Muscle of leg (tissue), 16 donors: ENCODE measurements at places on chromosomes 6 and 20.
A peak's percentile ranks its signal among the peaks of the same experiment; 100 is the strongest.

GRCh38 chr6:88238065-88238464, 71.9 kb upstream of the CNR1 start:
- no peak overlapping the region for H3K4me3 ChIP-seq
- no peaks in the 10 kb centered on the region for H3K4me1 ChIP-seq
- no peak overlapping the region for H3K27ac ChIP-seq
- DNase-seq = no peak

GRCh38 chr20:38270869-38271605, 10.5 kb upstream of the KIAA1755 start:
- H3K27me3 ChIP-seq = no peaks in the 10 kb centered on the region
- peaks cover 14% of the 10 kb centered on the region for H3K4me1 ChIP-seq
- peak overlapping the region; percentile 63 for H3K27ac ChIP-seq
- H3K4me3 ChIP-seq = no peak overlapping the region

- H3K36me3 ChIP-seq = no peaks in the 10 kb centered on the region
- no peaks in the 10 kb centered on the region for H3K4me1 ChIP-seq
- no peak overlapping the region for H3K27ac ChIP-seq
- DNase-seq = peak; percentile 18
Observed at GRCh38 chr6:2412731-2413130, 167.3 kb upstream of the GMDS start.

GRCh38 chr6:85458184-85458583, 8.3 kb downstream of the NT5E start:
- no peaks in the 10 kb centered on the region for H3K36me3 ChIP-seq
- no peak for DNase-seq
- peaks cover 42% of the 10 kb centered on the region for H3K4me1 ChIP-seq
- peak overlapping the region; percentile 82 for H3K27ac ChIP-seq

DNA sequence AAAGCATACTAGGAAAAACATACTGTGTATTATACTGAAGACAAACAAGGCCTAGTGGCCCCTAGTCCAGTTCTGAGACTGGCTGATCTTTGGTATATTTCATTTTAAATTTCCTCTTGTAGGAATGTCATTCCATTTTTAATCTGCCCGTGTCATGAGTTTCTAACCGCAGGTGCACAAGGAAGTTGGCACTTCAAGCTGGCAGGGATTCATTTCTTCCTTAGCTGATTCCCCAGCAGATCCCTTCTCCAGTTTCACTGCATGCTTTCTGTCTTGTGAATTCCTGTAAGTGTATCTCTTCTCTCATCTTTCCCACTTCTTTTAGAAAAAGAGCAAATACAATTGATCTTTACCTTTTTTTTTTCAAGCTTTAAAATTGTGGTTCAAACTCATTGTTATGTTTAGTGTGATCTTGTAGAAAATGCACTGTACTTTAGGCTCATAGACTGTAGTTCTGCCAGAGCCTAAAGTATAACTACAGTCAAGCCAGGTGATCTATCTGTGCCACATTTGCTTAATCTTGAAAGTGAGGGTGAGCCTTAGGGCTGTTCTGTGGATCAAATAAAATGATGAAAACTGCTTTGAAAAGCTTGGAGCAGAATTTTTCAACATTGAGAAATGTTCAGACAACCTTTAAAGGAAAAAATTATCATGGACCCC, 37.0 kb downstream of the RNF217 start:
- H3K27me3 ChIP-seq = no peaks in the 10 kb centered on the region
- no peak overlapping the region for H3K4me3 ChIP-seq
- DNase-seq = peak; percentile 63
- no peaks in the 10 kb centered on the region for H3K36me3 ChIP-seq
- peaks cover 10% of the 10 kb centered on the region for H3K4me1 ChIP-seq

GRCh38 chr6:8231956-8232355, 129.6 kb upstream of the EEF1E1 start:
- H3K27ac ChIP-seq = no peak overlapping the region
- no peak overlapping the region for H3K4me3 ChIP-seq

GRCh38 chr6:20169786-20170185, 42.5 kb downstream of the MBOAT1 start:
- no peak overlapping the region for H3K4me3 ChIP-seq
- H3K27me3 ChIP-seq = no peaks in the 10 kb centered on the region
- H3K36me3 ChIP-seq = no peaks in the 10 kb centered on the region
- H3K27ac ChIP-seq = no peak overlapping the region
- DNase-seq = peak; percentile 6
- H3K4me1 ChIP-seq = no peaks in the 10 kb centered on the region

GRCh38 chr20:41717483-41717882, 99.3 kb upstream of the CHD6 start:
- peak; percentile 30 for DNase-seq
- no peaks in the 10 kb centered on the region for H3K27me3 ChIP-seq
- no peak overlapping the region for H3K4me3 ChIP-seq
- H3K4me1 ChIP-seq = no peaks in the 10 kb centered on the region
- H3K36me3 ChIP-seq = no peaks in the 10 kb centered on the region

GRCh38 chr6:166908811-166909210, 47.5 kb downstream of the RNASET2 start:
- H3K27ac ChIP-seq = no peak overlapping the region
- no peaks in the 10 kb centered on the region for H3K36me3 ChIP-seq
- DNase-seq = no peak
- H3K4me3 ChIP-seq = no peak overlapping the region

DNA sequence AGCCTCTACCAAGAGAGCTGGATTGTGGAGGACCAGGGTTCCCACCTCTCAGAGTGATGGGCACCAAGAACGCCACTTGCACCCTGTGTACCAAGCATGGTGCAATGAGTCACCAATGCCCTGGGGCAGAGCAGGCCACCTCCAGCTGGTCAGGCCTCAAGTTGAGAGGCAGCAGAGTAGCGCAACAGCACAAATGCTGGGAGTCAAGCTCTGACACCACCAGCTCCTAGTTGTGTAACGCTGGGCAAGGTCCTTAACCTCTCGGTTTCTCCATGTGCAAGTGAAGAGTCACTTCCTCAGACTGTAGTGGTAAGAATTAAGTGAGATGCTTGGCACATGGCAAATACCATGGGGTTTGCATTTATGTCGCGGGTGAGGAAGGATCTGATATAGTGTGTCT, 25.6 kb downstream of the GFOD1 start:
- no peaks in the 10 kb centered on the region for H3K27me3 ChIP-seq
- H3K4me3 ChIP-seq = no peak overlapping the region
- no peak for DNase-seq

DNA sequence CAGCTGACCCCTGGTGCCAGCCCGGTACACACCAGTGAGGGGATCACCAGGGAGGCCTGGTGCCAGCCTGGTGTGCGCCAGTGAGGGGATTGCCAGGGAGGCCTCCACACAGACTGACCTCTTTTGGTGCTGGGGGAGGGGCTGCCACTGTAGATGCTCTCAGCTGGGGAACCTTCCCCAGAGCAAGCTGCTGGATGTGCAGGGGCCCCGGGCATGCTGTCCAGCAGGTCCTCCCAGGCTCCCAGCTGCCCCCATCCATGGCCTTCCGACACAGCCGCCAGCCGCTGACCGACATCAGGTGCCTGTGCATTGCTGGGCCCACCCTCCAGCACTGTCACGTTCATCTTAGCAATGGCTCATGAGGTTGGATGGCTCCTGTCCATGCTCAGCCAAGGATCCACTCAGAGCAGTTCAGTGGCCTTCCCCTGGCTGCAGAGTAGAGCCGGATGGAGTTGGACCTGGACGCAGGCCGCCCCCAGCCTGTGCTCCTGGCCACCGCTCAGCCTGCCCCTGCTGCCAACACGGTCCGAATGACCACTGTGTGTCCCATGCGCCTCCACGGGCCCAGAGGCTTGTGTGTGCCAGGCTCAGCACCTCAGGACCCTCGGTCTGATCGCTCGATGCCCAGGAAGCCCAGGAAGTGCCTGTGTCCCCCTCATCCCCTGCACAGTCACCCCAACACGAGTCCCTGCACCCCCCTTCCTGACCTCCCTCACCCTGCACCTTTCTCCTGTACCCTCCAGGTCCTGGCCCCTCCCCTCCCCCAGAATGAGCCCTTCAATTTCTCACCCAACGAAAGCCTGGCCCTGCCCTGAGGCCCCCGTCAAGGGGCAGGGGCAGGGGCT, 95.7 kb downstream of the YTHDF1 start:
- H3K27ac ChIP-seq = no peak overlapping the region
- no peak for DNase-seq
- peaks cover 2% of the 10 kb centered on the region for H3K27me3 ChIP-seq
- H3K36me3 ChIP-seq = no peaks in the 10 kb centered on the region
- no peaks in the 10 kb centered on the region for H3K4me1 ChIP-seq

DNA sequence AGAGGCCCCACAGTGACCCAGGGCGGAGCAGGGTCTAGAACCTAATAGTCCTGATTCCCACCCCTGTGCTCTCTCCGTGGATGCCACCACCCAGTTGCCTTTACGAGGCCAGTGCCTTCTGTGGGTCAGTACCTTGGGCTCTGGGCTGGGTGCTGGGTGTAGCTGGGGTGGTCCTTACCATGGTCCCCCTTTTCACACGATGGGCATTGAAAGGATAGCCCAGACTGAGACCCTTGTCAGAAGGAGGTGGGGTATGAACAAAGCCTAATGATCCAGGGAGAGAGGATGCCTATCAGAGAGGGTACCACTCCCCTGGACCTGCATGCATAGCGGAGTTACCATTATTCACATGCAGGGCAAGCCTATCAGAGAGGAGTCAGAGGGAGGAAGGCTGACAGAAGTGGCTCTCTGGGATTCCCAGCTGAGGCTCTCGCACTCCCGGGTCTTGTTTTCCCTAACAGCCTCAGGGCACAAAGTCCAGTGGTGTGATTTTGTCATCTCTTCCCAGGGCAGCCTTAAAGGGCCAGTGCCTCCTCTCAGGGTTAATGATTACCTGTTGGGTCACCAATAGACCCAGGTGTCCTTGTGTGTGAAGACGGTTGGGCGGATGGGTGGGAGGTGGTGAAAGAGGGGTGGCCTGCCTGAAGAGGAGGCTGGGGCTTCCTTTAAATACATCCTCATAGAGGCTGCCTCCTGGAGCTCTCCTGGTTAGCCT, 36.2 kb downstream of the VEGFA start:
- no peak overlapping the region for H3K4me3 ChIP-seq
- H3K4me1 ChIP-seq = peaks cover 15% of the 10 kb centered on the region
- no peak overlapping the region for H3K27ac ChIP-seq

DNA sequence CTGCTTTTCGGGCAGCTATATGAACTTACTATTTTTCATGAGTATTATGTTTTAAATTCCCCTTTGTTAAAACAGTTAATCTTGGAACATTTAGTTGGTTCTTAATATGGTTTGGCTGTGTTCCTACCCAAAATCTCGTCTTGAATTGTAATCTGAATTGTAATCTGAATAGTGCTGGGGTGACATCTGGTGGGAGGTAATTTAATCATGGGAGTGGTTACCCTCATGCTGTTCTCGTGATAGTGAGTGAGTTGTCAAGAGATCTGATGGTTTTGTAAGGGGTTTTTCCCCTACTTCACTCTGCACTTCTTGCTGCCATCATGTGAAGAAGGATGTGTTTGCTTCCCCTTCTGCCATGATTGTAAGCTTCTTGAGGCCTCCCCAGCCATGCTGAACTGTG, 305.4 kb upstream of the MAP3K7 start:
- no peak overlapping the region for H3K4me3 ChIP-seq
- H3K27me3 ChIP-seq = no peaks in the 10 kb centered on the region
- no peaks in the 10 kb centered on the region for H3K36me3 ChIP-seq
- H3K27ac ChIP-seq = no peak overlapping the region
- peak; percentile 46 for DNase-seq

DNA sequence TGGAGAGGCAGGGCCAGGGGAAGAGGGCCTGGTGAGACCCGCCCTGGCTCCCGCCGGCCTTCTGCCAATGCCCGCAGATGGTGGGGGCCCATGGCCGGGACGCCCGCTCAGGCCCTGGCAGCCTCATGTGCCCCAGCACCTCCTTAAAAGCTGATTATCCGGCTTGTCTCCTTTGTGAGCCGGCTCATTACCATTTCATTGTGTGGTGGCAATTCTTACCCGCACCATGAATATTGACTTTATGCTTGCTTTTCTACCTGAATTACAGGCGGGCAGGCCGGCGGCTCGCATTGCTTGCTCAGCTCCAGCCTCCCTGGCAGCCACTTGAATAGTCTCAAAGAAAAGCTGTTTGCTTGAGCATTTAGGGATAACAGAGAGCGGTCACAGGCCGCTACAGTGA, 120.0 kb upstream of the JAG1 start:
- H3K27ac ChIP-seq = no peak overlapping the region
- H3K4me1 ChIP-seq = no peaks in the 10 kb centered on the region
- no peaks in the 10 kb centered on the region for H3K36me3 ChIP-seq
- DNase-seq = no peak

- peaks cover 4% of the 10 kb centered on the region for H3K4me1 ChIP-seq
- peak; percentile 83 for DNase-seq
- peak overlapping the region; percentile 58 for H3K4me3 ChIP-seq
- no peaks in the 10 kb centered on the region for H3K36me3 ChIP-seq
Observed at GRCh38 chr20:266596-267562, 9.4 kb downstream of the DEFB132 start.

GRCh38 chr6:150503586-150504339, 95.9 kb upstream of the PLEKHG1 start:
- H3K36me3 ChIP-seq = no peaks in the 10 kb centered on the region
- H3K27ac ChIP-seq = no peak overlapping the region

GRCh38 chr6:36703081-36703606, 5.5 kb downstream of the RAB44 start:
- no peaks in the 10 kb centered on the region for H3K36me3 ChIP-seq
- H3K4me1 ChIP-seq = no peaks in the 10 kb centered on the region
- H3K4me3 ChIP-seq = no peak overlapping the region
- DNase-seq = no peak

DNA sequence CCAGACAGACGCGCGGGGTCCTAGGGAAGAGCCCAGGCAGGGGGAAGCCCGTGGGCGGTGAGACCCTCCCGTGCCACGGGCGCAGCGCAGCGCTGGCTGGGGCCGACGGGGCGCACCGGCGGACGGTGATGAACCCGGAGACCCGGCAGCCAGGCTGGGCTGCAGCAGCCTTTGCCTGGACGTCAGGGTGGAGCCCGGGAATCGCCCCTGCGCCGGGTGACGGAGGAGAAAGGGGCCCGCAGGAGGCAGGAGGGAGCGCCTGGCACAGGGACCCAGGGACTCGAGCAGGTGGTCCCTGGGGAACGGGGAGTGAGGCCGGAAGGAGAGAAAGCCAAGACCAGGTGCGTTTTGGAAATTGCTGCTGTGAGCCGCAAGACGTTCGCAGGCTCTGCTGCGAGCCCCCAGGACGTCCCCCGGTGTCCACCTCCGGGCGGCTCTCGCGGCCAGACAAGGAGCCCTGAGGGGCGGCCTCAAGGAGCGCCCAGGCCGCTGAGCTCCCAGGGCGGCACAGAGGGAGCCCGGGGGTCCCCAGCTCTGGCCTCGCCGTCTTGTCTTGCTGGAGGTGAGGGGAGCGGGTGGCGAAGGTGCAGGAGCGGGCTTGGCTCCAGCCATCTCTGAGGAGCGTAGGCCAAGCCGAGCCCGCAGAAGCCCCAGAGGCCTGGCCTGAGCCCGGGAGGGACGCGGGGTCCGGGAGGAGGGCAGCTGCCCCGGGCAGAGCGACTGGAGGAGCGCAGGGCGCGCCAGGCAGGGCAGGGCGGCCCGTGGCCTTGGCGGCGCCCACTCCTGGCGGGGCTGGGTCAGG, 191.2 kb upstream of the PDE10A start:
- H3K27ac ChIP-seq = no peak overlapping the region
- peaks cover 44% of the 10 kb centered on the region for H3K27me3 ChIP-seq
- peaks cover 7% of the 10 kb centered on the region for H3K4me1 ChIP-seq
- no peak for DNase-seq
- H3K36me3 ChIP-seq = no peaks in the 10 kb centered on the region
- no peak overlapping the region for H3K4me3 ChIP-seq

- H3K4me1 ChIP-seq = no peaks in the 10 kb centered on the region
- no peaks in the 10 kb centered on the region for H3K27me3 ChIP-seq
- H3K36me3 ChIP-seq = no peaks in the 10 kb centered on the region
- no peak for DNase-seq
- H3K27ac ChIP-seq = no peak overlapping the region
- H3K4me3 ChIP-seq = no peak overlapping the region
Observed at GRCh38 chr6:139306291-139306981, 14.6 kb upstream of the TXLNB start.

- no peak overlapping the region for H3K4me3 ChIP-seq
- peaks cover 20% of the 10 kb centered on the region for H3K27me3 ChIP-seq
- H3K36me3 ChIP-seq = no peaks in the 10 kb centered on the region
- no peaks in the 10 kb centered on the region for H3K4me1 ChIP-seq
- DNase-seq = no peak
Observed at GRCh38 chr20:48075591-48076174, 290.4 kb upstream of the SULF2 start.
